NCI-H526 (cell line): ENCODE measurements at places on chromosomes 5 and 9.

GRCh38 chr5:64015824-64016223 is 53.6 kb upstream of the HTR1A start:
- no peak for DNase-seq

- DNase-seq, result no peak
These were observed 370.4 kb downstream of the GLIS3 start for GRCh38 chr9:3929345-3930047.

GRCh38 chr9:69443178-69443577 is 118.2 kb downstream of the ENTREP1 start:
- peak; percentile 72 for DNase-seq

DNA sequence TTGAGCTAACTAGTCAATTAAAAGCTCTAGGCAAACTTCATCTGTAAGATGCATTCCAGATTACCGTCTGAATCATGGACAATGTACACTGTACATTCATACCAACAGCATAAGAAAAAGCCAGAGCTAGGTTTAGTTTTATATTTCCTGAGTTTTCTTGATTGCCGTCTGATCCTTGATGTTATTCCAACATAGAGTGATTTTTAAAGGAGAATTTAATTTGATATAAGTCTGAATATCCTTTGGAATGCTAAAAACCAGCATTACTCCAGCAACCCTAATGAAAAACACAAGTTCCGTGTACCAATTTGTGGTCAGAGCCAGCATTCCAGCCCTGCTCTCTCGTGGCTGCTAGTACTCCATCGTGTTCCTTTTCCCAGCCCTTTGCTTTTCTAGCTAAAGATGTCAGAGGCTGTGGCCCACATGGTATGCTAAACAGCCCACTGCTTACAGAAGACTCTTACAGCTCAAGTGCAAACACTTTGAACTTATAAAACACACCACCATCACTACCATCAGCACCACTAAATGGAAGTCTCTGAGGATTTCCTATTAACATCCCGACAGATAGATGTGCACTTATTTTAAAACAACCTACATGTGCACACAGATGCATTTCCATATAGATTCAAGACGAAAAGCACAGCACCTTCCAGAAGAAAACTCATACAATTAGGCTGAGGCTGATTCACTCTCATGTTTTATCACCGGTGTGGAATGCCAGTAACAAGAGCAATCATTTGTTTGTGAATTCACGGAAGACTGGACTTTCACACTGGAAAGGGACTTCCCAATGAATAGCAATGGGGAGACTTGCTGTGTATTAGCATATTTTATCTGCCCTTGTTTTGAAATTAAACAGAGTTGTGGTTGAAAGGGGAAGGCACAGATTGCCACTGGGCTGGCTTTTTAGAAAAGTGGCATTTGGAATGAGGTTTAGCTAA is 246.9 kb upstream of the GAS1 start:
- no peak for DNase-seq
